IPS DF 6.9 (cell line): ENCODE measurements at places on chromosomes 12 and 14.

DNA sequence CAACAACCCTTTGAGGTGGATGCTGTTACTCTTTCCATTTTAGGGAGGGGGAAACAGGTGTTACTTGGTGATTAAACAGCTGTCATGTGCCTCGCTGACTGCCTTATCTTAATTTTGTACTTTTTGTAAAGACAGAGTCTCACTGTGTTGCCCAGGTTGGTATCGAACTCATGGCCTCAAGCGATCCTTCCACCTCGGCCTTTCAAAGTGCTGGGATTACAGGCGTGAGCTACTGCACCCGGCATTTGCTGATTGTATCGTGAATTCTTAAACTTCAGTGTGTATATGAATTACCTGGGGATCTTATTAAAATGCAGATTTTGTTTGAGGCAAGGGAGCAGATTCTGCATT lies 659 bp downstream of the PSMD9 start:
- no peak for DNase-seq

- no peak for DNase-seq
Observed at GRCh38 chr12:96136161-96136560, 58.0 kb upstream of the ELK3 start.

GRCh38 chr12:112664569-112664968 lies 127.0 kb upstream of the RPH3A start:
- DNase-seq: no peak

GRCh38 chr12:13937735-13938134 lies 43.7 kb downstream of the GRIN2B start:
- no peak for DNase-seq

DNA sequence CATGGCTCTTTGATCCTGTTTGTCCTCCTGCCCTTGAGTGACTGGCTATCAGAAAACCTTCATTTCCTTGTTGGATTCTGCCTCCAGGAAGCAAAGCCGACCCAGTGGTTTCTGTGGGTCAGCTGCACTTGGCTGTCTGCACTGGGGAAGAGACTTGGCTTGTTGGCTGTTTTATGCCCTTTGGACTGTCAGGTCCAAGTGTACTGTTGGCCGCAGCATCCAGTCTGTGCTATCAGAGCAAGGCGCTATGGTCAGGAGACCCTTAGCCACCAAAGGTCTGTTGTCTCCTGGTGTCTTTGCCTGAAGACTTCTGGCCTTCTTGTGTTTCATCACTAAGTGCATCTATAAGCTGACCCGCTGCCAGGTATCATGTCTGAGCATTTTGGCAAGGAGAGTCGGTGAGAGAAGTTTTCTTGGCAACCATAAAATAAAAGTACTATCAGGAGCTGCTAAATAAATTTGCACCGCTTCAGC lies 177.4 kb upstream of the HIF1A start:
- no peak for DNase-seq

DNA sequence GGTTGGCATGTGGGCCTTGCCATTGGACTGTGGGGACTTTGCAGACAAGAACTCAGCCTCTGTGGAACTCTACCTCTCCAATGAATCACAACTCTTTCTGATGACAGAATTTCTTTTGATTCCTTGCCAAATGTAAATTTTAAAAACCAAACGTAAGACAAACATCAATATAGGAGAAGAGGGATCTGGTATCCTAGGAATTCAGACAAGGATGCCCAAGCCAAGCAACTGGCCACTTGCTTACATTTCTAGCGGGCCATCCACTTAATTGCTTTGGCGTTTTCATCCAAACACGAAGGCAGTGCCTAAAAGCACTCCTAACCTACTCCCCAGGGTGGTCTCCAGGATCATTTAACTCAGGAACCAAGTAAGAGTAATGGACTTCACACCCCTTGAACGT lies 23.4 kb upstream of the RAB35 start:
- no peak for DNase-seq

GRCh38 chr12:15584366-15585041 lies 204.7 kb downstream of the EPS8 start:
- DNase-seq: no peak

DNA sequence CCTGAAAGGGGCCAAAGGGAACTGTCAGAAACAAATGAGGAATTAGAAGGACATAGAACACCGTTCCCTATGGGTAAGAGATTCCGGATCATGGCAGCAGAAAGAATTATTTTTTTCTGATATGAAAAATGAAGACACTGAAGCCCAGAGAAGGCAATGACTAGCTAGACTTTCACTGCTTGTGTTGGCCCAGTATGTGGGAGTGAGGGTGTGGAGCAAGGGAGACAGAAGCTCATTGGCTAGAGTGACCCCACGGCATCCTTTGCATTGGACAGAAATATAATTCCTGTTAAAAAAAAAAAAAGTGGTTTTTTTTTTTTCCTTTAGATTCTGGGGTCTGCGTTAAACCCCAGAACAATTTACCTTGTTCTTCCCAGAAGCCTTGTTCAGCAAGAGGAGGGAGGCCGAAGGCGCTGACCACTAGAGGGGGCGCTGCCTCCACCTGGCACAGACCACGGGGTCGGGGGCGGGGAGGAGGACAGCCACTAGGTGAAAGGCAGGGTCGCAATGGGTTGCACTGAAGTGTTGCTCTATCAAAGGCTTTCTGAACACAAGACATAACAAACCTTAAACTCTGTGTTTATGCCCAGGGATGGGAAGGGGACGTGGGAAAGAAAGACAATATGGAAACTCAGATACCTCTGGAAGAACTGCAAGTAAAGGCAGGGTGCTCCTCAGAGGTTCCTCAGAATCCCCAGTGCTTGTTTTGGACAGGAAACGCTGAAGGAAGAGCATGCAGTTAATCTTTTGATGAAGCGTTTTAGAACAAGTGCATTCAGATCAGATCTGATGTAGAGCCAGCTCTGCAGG lies 156.8 kb downstream of the KCNA5 start:
- peak; percentile 57 for DNase-seq

- no peak for DNase-seq
Observed at GRCh38 chr12:96719660-96720362, 187.2 kb upstream of the NEDD1 start.

DNA sequence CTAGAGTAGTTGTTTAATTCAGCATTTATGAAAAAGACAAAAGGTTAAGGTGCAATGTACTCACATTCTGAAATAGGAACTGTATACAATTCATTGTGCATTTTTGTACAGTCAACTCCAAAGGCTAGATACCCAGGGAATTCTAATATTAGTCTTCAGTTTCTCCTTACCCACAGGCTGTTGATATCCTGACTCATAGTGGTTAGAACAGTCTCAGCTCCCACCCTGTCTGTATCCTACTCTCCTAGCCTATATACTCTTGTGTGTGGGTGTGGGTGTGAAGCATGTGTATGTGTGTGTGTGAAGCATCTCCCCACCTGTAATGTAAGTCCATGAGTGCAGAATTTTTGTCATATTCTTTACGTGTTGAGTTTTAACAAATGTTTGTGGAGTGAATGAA lies 229.5 kb downstream of the NAV3 start:
- DNase-seq: no peak

DNA sequence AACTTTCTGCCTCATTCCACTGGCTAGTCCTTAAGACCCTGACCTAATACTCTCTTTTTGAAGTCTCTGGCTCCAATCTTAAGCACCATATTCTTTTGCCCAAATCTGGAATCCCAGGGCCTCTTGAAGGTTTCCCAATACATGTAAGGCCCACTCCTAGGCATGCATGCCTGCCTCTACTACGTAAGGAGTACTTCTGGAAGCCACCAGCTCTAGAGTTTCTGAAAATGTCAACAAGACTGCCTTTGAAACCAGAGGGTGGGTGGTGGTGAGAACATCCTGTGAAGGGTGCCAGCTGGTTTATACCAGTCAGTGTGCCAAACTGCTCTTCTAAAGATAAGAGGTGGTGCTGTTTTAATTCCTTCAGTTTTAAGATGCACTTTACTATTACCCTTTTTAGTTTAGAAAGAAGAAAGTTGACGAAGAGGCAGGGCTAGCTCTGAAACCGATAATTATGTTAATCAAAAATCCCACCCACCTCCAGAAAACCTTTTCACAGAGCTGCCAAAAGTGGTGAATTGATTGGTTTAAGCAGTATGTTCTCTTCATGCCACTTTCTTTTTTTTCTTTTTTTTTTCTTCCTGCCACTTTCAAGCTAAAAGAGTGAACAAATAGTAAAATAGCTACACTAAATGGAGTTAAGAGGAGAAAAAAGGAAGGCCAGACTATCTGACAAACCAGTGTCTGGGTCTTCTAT lies 8.7 kb upstream of the WDR89 start:
- no peak for DNase-seq

DNA sequence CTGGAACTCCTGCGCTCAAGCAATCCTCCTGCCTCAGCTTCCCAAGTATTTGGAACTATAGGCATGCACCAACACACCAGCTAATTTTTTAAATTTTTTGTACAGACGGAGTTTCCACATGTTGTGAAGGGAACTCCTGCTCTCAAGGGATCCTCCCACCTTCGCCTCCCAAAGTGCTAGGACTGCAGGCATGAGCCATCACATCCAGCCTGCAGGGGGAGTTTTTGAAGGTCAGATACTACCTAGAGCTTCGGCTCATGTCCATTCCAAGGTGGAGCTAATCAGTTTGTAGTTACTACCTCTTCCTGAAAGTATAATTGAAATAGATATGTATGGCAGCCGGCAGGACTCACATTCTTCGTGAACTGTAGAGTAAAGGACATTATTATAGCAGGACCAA lies 3.7 kb upstream of the TAS2R19 start:
- DNase-seq: peak; percentile 20

GRCh38 chr12:120917748-120918147 lies 13.6 kb upstream of the SPPL3 start:
- DNase-seq: no peak

DNA sequence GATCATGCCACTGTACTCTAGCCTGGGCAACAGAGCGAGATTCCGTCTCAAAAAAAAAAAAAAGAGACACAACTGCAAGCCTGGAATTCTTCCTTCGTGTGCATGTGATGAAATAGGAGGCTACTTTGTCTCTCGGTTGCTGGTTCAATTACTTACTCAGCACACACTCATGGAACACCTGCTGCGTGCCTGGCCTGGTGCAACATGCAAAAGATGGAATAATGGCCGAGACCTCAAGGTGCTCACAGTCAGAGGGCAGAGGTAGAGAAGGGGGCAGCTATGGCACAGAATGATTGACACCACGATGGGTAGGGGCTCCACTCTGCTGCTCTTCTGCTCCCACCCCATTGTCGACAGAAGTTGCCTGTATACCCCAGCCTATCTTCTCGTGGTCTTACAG lies 112.3 kb downstream of the SLC15A4 start:
- DNase-seq: no peak

GRCh38 chr14:63383776-63384367 lies 65.1 kb upstream of the GPHB5 start:
- DNase-seq: no peak

DNA sequence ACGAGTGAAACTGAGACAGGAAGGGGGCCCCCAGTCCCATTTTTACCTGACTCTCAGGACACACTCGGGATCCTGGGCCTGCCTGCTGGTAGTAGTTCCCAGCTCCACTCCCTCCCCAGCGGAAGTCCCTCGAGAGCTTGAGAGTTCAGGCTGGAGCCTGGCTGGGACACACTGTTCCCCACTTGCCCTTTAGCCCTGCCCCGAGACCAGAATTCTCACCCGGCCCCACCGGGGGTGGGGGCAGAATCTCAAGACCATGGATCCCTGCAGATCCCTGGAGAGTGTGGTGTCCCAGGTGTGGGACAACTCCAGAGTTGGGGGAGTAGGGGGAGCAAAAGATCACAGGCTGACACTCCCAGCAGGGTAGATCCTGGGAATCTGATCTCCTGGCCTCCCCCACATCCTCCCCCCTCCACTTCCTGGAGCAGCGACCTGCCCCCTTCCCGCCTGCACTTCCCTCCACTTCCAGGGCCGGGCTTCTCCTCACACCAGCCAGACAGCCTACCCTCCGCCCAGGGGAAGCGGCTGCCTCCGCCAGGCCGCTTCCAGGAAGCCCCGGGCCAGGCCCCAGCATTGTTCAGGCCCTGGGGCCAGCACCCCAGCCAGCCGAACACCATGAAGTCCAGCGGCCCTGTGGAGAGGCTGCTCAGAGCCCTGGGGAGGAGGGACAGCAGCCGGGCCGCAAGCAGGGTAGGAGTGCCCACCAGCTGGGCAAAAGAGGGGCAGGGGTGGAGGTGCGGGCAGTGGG lies at the start of gene TNS2:
TSS of gene TNS2 (plus strand) at position 495 of the 748 bp plus-strand sequence. CDS start at position 616, 121 bp downstream.
- no peak for DNase-seq

- DNase-seq: no peak
Observed at GRCh38 chr14:73142216-73142615, 5.9 kb downstream of the PSEN1 start.

DNA sequence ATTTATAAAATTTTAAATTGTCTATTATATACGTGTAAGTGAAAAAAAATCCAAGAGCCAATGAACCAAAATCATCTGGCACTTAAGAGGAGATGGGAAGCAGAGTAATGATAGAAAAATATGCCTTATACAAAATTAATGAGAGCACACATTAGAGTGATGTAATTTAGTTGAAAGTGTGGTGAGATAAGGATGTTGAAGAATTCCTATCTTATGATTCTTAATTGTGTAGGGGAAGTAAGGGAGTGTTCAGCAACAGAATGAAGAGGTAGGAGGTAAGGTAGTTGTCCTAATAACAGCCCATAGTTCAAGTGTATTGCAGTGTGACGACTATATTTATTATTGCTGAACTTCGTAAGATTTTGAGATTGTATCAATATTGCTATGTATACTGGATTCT lies 843.4 kb upstream of the FLRT2 start:
- no peak for DNase-seq

DNA sequence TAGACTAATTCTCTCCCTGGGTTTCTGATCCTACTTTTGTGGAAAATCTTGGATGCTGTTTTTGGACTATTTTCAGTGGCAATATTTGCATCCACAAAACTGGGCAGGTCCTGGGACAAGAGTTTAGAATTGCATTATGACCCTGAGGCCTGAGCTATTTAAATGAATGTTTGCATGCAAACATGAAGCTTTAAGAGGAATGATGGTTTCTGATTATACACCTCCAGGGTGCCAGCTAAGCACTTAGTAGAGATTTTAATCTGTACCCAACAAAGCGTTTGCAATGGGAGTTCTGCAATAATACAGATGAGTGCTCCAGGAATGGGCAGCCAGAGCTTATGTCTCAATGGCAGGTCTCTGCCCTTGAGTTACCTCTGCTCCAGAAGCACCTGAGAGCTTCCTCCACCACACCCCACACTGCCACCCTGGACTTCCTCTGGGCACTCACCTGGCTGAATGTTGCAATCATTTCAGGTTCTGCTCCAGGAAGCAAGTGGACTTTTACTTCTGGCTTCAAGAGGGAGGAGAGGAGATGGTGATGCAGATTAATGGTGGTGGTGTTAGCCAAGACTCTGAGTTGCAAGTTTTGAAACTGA lies 6.0 kb upstream of the SPTLC2 start:
- DNase-seq: no peak
